ENCODE measurements at places on chromosomes 7 and 10.

DNA sequence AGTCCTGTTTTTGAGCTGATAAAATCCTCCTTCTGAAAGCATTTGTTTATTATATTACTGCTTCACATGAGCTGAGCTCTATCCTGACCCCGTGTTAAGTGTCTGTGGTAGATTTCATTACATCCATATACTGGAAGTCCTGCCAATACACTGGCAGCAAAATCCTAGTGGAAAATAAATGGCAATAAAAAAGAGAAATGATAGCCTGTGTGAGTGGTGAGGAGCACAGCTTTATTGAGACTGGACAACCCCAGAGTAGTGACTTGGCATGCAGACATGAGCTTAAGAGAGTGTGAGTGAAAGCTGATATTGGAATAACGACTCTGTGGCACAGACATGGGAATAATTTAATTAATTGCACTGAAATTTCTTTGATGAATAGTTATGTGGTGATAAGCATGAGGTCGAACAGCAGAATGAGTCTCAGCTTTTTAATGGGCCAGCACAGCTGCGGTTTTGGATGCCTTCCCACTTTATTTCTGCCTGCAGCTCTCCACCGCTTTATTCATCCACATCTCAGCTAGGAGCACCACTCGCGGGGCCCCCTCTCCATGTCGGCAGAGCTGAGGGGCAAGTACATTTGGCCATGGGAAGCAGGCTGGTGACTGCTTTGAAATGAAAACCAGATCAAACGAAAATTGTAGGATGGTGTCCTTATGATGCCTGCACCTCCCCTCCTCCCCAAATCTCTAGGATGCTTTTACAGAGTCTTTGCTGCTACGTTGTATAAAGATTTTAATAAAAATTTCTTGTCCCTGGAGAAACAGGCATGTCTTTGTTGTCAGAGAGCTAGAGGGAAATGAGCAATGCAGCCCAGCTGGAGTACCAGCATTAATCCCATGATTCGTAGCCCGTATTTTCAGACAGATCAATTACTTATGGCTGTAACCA, 494.3 kb downstream of the AUTS2 start:
- DNase-seq, result no peak

DNA sequence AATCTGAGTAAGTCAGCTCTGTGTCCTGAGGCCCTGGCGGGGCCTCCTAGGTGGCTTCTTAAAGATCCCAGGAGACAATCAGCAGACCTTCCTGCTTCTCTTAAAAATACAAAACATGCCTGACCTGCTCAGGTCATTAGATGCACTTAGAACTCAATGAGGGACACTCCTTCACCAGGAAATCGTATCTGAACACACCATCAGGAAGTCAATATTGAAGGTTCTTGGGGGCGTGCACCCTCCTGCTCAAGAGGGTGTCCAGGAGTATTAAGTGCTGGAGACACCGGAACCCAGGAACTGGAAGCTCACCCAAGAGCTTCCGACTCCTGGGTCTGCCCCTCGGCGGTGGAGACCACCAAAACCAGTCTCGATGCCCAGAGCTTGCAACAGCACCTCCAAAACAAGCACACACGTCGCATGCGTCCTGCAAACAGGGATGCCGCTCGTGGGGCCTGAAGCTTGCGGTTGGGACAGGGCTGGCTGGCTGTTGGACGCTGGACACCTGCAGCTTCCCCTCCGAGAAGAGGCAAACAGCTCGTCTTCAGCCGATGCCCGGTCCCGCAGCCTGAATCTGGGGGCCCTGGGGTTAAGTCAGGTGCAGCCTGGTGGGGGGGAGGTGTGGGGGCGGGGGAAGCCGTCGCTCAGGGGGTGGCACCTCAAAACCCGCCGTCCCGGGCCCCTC, 803 bp downstream of the RAPGEF5 start:
- no peak for DNase-seq

DNA sequence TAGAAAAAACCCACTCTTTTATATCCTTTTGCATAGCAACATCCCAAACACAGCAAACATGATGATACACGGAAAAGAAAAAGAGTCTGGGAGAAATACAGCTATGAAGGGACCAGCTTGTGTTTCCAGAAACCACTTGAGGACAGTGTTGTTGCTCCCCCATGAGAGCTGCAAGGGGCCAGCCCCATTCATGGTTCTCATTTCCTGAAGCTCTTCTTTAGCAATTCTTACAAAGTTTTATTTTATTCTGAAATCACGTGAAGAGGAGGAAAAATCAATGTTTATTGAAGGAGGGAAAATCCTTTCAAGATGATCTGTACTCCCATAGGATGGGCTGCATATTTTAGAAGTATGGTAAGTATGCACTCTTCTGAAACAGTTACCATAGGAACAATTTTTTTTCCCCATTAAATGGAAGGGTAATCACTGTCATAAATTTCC, 17.5 kb upstream of the PRTFDC1 start:
- DNase-seq, result no peak

DNA sequence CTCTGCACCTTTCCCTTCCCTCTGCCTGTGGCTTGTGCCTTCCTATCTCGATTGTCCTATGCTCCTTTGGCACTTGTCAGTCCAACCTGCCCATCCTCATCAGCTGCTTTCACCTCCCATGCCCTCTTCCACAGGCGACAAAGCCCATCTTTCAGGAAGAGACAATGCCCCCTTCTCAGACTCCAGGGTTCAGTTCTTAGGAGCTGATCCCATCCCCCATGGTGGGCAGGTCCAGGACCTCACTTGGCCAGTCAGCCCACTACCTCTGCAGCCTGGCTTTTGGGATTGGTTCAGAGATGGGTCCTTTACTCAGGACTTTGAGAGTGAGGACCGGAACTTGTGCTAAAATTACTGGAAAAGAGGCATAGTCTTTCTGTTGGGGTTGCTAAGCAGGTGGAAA, 74.0 kb upstream of the NANOS1 start:
- DNase-seq, result no peak

DNA sequence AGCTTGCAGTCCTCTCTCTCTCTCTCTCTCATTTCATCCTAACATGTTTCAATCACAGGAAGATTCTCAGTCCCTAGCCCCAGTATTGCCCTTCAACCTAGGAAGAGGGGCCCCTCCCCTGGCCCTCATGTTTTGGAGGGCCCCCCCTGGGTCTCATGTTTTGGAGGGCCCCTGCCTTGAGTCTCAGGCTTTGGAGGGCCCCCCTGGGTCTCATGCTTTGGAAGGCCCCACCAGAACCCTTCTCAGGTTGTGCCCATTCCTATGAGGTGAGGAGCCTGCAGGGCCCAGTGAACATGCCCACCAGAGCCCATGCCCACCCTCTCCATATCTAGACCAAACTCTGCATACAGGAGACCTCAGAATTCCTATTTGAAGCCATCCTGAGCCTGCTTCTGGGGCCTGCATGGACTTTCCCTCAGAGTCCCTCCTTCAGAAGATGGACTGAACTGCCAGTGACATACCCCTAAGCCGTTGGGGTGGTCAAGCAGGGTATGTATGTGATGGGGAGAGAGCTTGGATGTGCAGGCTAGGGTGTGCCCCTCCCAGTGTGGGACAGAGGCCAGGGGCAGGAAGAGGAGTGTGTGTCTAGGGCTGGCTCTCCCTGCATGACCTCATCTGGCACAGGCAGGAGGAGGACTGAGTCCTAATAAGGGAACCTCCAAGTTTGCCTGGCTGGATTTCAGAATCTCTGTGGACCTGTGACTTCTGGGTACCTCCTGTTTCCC, 8.1 kb upstream of the VDAC2 start:
- no peak for DNase-seq

DNA sequence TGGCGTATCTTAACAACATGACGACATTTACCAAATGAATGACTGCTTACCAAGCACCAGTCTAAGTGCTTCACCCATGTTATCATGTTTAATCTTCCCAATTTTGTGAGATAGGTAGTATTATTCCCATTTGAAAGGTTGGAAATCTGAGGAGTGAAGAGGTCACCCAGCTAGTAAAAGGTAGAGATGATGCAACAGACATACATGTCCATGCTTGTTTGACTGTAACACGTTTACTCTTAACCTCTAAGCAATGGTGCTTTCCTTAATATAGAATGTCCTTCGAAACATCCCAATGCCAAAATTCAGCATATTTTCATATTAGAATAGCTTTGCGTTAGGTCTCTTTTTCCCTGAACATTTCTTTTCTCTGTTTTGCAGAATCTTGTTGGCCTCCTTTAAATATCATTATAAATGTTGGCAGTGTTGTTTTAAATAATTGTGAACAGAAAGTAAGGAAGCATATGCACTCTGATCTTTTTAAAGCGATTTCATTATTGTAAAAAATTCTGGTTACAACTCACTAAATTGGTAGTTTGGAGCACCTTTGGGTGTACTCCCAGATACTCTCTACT, 722.8 kb downstream of the AUTS2 start:
- DNase-seq, result no peak

GRCh38 chr10:7153750-7154149, 257.1 kb downstream of the SFMBT2 start:
- no peak for DNase-seq

DNA sequence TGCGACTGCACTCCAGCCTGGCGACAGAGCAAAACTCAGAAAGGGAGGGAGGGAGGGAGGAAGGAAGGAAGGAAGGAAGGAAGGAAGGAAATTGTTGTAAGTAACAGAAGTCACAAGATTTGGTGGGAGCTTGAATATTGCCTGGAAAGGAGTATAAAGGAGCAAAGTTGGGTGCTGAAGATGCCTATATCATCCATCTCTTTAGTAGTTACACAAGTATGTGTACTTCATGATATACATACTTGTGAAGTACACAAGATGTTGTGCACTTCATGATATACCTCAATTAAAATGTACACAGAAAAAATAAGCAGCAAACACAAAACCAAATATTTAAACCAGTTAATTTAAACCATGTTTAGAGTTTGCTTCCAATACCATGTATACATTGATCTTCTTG, 1223.8 kb downstream of the SORCS3 start:
- no peak for DNase-seq

GRCh38 chr10:124280916-124281315, 137.8 kb downstream of the OAT start:
- DNase-seq, result no peak

- peak; percentile 9 for DNase-seq
Measured at GRCh38 chr10:28367929-28368484, 65.1 kb upstream of the MPP7 start.

GRCh38 chr10:74704629-74705357, 121.6 kb upstream of the KAT6B start:
- no peak for DNase-seq

DNA sequence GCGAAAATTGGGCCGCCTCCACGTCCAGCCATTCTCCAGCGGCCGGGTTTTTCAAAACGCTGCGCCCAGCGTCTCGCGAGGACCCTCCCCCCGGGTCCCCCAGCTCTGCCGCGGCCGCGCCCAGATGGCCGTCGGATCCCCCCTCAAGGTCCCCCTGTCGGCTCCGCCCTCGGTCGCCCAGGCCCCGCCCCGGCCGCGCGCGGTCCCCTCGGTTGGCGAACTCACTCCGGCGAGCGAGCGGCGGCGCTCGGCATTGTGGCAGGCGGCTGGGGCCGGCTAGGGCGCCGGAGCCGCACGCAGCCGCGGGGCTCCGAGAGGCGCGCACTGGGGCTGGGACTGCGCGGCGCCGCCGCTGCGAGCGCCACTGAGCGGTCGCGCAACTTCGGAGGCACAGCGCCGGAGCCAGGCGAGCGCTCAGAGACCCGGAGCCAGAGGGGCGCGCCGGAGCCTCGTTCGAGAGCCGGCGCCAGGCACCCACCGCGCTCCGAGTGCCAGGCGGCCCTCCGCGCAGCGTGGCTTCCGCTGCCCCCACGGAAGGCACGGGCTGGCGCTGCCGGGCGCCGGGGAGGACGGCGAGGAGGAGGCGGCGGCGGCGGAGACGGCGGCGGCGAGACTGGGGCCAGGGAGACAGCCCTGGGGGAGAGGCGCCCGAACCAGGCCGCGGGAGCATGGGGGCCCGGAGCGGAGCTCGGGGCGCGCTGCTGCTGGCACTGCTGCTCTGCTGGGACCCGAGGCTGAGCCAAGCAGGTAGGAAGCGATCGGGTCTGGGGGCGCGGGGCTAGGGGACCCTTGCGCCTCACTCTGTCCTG, at the start of gene UNC5B:
Gene UNC5B (plus strand): TSS at position 253 of the 809 bp plus-strand sequence. CDS start 416 bp downstream, at position 669.
- peak; percentile 20 for DNase-seq

DNA sequence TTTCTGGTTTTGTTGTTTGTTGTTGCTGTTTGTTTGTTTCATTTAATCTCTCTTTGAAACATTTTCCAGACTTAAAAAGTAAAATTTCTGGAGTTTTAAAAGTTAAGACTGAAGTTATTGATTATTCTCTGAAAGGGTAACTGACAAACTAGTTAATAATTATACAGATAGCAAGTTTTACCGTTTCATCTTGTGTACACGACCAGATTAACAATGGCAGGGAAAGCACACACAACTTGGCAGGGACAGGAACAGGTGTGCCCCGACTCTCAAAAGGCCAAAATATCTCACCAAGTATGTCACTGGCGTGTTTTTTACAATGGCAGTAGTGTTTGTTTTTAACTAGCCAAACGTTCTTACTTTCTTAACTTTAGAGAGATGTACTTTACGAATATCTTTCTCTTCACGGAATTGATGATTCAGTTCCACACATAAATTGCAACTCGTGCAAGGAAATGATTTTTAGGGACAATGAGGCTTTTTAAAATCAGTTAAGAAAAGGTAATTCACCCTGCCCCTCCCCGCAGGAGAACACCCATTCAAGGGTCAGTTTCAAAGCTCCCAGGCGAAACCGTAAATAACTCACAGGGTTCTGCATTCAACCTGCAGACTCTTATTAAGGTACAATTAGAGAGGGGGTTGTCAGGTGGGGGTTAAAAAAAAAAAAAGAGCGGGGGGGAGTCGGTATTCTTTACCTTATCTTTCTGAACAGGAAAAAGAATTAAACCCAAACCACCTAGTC, 3.5 kb downstream of the CTBP2 start:
- no peak for DNase-seq

GRCh38 chr7:29893351-29893965, 87.2 kb downstream of the WIPF3 start:
- DNase-seq, result no peak

DNA sequence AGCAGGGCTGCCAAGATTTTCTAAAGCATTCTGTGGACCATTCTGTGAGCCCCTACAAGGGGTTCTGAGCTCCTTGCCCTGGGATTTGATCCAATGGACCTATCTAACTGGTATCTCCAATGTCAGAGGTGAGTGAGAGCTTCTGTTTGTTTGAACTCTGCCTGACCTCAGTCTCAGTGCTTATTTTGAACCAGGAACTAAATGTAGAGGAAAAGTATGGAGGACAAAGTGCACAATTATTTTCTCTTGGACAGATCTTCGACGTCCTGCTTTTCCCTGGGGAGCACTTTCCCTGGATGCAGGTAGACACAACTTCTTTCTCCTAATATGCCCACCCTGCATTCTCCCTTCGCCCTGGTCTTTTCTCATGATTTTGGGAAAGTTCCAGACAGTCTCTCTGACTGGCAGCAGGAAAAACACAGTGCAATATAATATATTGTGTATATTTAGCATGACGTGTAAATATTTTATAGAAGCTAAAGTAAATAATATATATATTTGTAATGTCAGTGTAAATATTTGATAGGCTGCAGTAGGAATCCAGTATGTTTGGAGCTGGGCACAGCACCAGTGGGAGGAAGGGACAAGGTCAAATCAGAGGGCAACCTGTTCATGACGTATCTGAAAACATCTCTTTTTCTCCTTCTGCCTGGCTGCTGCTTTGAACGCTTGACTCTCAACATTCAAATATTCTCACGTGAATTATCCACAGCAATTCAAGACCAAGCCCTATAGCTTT, 184.0 kb upstream of the LYZL1 start:
- DNase-seq, result no peak
